ENCODE measurements at places on chromosomes 7 and 10.

- no peak for DNase-seq
Measured at GRCh38 chr10:106652279-106652678, 512.2 kb downstream of the SORCS1 start.

DNA sequence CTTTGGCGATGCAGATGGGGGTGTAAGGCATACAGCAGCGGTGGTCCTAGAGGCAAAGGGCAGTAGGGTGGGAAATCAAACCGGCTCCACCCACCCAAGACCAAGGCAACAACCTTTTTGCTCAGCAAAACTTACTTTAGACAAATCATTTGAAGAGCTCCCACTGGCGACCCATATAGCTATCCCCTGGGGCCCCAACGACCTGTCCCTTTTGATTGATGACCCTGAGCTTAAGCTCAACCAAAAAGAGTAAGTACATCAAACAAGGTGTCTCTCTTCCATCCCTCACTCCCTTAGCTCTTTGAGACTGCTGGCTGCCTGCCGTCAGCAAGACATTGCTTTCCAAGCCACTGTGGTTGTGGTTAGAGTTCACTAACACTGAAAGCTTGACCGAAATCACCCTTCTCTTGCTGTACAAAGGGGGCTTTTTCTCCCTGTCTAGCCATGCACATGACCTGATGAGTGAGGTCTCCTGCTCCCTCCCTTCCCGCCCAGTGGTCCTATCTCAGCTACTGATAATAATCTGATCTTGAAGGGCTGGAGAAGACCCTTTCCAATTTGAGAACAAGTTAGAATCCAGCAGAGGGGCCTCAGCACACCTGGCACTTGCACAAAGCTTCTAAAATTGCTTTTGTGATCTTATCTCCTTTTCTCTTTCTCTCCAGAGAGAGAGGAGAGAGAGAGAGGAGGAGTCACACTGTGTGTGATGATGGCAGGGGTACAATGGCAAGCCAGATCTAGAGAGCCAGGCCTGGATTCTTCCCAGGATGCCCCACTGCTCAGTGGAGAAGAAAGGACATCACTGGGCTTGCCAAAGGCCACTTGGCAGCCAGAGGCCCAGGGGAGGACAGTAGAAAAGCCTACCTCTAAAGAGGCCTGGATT is 42.2 kb downstream of the XPNPEP1 start:
- DNase-seq = no peak

GRCh38 chr7:70539205-70539604 is 592.7 kb upstream of the GALNT17 start:
- no peak for DNase-seq

- no peak for DNase-seq
Measured at GRCh38 chr10:7388602-7389001, 22.2 kb downstream of the SFMBT2 start.

DNA sequence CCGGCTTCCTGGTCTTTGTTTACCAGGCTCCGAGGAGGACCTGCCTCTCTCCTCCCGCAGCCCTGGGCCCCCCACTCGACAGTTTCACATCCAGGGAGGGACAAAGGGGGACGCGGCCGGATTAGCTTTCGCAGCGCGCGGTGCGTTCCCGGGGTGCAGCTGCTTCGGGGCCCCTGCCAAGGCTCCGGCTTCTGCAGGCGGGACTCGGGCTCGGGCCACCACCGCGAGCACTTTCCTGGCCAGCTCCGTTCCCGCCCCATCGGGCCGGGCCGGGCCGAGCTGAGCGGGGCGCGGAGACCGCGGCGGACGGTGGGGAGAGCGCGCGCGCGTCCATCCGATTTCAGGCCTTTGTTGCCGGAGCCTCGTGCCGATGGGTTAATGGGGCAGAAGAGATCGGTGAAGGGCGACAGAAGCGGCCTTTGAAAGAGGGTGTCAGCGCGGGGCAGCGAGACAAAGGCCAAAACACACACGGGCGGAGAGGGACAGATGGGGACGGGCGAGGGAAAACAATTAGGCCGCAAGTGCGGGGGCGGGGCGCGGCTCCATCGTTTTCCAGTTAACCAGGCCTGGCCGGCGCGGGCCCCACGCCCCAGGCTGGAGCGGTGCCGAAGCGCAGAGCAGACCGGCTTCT is 8.5 kb upstream of the UNCX start:
- no peak for DNase-seq

- DNase-seq = no peak
Measured at GRCh38 chr10:75632805-75633462, 201.5 kb downstream of the LRMDA start.

DNA sequence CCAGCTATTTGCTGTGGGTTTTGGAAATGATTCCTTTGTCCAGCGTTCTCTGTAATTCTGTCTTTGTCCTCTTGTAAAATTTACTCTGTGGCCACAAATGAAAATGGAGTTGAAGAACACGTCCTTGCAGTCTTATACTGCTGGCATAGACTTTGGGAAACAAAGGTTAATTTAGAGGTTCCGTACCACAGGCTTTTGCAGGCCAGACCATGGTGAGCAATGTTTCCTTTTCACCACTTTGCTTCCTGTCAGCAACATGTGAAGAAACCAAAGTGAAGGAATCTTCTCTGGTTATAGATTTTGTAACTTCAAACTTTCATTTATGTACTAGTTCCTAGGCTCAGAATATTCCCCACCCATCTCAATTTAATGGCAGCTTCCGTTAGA is 488.5 kb downstream of the MDFIC start:
- no peak for DNase-seq

DNA sequence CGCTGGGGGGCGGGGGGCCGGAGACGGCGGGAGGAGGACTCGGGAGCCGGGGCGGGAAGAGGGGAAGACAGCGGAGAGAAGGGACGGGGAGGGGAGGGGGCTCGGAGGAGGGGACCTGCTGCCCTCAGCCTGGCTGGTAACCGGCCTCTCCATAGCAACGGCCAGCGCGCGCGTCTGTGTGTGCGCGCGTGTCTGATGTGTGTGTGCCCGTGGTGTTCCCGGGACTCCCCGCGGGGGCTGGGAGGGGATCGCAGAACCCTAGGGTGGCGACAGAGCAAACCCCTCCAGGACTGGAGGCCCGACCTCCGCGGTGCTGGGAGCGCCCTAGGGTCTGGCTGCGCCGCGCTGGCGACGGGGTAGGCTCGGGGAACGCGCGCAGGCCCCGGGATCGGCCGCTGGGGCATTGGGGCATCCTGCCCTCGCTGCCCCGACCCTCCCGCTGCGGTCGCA is 356.3 kb downstream of the DNAJB6 start:
- DNase-seq = peak; percentile 13

DNA sequence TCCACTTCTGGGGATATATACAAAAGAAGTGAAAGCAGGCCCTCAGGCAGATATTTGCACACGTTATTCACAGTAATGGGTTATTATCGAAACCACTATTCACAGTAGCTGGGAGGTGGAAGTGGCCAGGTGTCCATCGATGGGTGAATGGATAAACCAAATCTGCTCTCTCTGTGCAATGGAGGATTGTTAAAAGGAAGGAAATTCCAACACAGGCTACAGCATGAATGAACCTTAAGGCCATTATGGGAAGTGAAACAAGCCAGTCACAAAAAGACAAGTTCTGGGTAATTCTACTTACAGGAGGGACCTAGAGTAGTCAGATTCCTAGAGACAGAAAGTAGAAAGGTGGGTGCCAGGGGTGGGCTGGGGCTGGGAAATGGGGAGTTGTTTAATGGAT is 48.5 kb upstream of the BHLHA15 start:
- DNase-seq = no peak

DNA sequence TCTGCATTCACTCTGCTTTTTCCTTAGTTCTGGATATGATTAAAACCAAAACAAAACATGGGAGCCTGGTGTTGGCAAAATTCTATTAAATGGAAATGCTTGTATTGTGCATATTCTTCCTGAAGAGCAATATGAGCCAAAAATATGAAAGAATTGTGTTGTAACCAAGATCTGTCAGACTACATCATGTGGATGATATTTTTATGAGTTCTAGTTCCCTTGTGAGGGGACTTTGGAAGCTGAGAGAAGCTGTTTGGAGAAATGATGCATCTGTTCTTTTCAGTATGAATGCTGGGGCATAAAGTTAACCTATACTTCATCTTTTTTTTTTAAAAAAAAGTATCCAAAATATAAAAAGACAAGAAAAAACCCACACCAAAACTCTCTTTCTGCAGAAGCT is 782.7 kb downstream of the ANKRD7 start:
- DNase-seq = no peak

DNA sequence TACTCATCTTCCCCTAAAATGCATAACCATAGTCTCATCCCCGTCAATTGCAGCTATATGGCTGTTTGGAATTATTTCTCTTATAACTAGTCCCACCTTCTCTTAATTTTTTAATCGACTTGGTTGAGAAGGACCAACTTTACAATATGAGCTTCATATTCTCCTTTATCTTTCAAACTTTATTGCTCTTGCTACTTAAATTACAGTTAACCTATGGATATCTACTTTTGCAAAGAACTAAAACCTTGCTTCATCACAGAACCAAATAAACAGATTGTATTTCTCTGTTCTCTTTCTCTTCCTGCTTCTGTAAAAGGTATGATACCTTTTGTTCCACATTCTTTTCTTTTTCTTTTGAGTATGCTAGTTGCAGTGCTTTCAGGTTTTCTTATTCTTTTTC is 6.1 kb downstream of the CREM start:
- DNase-seq = no peak

DNA sequence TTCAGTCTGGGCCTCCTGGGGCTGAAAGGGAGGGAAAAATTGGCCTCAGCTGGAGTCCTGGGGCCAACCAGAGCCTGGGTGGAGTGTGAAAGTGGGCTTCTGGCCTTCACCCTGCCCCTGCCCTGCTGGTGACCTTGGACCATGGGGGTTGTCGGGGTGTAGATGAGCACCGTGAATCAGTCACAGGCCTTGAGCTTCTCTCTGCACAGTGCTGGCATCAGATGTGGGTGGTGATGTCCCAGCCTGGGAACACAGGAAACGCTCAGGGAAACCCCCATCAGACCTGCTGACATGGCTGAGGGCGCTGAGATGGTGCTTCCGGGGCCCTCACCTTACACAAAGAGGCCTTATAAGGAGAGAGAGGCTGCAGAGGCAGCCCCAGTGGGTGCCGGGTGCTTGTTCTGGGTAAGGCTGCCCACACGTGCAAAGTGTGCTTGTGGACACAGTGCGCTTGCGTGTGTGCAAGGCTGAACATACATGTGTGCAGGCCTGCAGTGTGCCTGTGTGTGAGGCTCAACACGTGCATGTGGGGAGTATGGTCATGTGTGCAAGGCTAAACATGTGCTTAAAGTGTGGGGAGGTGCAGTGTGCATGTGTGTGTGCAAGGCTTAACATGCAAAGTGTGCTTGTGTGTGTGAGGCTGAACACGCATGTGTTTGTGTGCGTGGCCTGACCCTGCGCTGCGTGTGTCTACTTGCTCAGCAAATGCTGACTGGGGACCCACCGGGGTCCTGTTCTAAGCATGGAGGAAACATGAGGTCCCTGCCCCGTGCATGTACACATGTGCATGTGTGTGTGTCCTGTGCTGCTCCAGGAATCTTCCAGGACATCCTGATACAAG is 6.5 kb downstream of the ARPC1B start:
- DNase-seq = peak; percentile 38

DNA sequence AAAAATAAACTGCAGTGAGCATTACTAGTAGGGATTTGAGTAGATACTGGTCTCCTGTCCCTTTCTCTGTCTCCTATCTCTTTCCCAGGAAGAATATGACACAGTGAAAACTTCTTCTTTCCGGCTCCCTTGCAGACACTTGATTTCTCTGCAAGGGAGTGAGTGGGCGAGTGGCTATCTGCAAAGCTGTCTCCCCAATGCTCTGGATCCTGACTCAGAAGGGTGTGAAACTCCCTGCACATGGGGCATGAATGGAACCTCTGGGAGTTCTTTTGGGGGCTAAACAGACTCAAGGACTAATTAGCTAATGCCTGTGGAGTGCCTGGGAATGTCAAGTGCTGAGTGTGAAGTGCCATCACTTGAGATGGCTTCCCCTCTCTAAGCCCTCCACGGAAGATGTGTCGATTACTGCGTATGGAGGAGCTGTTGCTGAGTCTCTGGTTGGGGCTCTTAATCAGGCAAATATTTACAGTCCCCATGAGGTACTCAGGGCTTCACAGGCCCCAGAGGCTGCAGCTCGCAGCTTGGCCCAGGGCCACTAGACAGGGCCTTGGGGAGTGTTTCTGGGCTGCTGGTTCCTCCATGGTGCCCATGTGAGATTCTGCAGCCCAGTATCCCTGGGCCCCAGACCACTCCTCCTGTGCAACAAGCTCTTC is 139.8 kb downstream of the RPS24 start:
- no peak for DNase-seq

GRCh38 chr7:5492636-5493020 is 69.0 kb upstream of the TNRC18 start:
- peak; percentile 68 for DNase-seq

- no peak for DNase-seq
Measured at GRCh38 chr10:113961182-113962031, 82.3 kb upstream of the ADRB1 start.

DNA sequence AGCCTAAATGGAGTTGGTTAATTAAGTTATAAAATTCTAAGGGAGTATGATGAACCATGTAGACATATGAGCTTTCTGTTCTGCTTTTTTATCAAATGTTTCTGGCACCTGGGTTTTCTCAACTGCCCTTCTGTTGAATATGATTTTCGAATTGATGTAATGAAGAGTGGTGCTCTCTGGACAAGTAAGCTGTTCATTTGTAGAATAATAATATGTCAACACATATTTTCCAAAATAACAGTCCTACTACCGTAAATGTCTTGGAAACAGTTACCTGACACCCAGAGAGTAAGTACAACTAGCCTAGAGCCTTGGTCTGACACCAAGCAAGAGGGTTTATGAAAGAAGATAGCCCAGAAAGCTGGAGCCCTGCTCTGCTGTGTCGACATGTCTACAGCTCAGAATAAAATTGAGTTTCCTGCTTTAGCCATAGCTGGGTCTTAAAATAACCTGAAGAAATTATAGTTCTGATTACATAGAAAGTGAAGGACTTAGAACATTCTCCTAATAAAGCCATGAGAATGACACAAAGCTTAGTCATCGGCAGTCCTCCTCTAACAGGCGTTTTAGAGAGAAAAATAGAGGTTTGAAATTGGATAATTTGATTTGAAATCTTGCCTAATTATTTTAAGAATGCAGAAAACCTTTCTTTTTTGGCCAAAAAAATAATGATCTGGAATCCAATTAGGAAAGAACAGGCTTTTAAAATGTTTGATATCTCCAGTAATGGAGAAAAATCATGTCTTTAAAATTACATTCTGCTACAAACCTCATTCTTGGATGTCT is 25.1 kb downstream of the HDAC9 start:
- no peak for DNase-seq

DNA sequence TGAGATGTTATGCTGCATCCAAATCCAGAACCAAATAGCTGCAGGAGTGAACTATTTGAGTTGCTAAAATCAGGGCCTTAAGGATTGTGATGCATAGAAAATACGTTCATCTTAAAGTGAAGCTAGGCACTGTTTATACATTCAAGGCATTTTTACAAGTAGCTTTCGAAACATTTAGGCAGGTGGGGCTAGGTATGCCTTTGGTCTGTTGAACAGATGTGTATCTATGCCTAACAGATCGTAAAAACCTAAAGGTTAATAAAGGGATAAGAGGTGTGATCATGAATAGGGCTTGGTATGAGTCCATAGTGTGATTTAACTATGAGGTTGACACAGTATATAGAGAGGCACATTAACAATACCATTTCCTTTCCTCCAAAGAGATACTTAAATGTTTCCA is 262.5 kb downstream of the SEMA3D start:
- no peak for DNase-seq

- DNase-seq = no peak
Measured at GRCh38 chr7:13904689-13905088, 84.8 kb downstream of the ETV1 start.
